ENCODE measurements at places on chromosomes 5 and 9.

- peak; percentile 80 for DNase-seq
- no peaks in the 10 kb centered on the region for H3K36me3 ChIP-seq
- peaks cover 62% of the 10 kb centered on the region for H3K4me1 ChIP-seq
- H3K4me3 ChIP-seq = peak overlapping the region; percentile 82
These were observed 709 bp downstream of the IQGAP2 start for GRCh38 chr5:76403766-76404222.

GRCh38 chr9:127903557-127904475 lies 4.4 kb upstream of the ST6GALNAC6 start:
- peaks cover 73% of the 10 kb centered on the region for H3K4me1 ChIP-seq
- H3K27ac ChIP-seq = peak overlapping the region; percentile 100
- peak overlapping the region; percentile 82 for H3K4me3 ChIP-seq
- H3K27me3 ChIP-seq = no peaks in the 10 kb centered on the region
- DNase-seq = peak; percentile 55

GRCh38 chr5:146860213-146860893 lies 18.2 kb downstream of the PPP2R2B start:
- H3K27ac ChIP-seq = no peak overlapping the region
- H3K4me1 ChIP-seq = no peaks in the 10 kb centered on the region
- no peaks in the 10 kb centered on the region for H3K36me3 ChIP-seq
- no peaks in the 10 kb centered on the region for H3K27me3 ChIP-seq
- H3K4me3 ChIP-seq = no peak overlapping the region
- no peak for DNase-seq

GRCh38 chr9:17888066-17888465 lies 309.2 kb downstream of the SH3GL2 start:
- no peaks in the 10 kb centered on the region for H3K4me1 ChIP-seq
- no peak overlapping the region for H3K4me3 ChIP-seq
- no peak for DNase-seq
- no peak overlapping the region for H3K27ac ChIP-seq
- H3K36me3 ChIP-seq = no peaks in the 10 kb centered on the region

- H3K36me3 ChIP-seq = no peaks in the 10 kb centered on the region
- H3K4me3 ChIP-seq = no peak overlapping the region
- no peak overlapping the region for H3K27ac ChIP-seq
- no peak for DNase-seq
- H3K4me1 ChIP-seq = no peaks in the 10 kb centered on the region
These were observed 89.6 kb downstream of the RAB3C start for GRCh38 chr5:58672521-58672920.

DNA sequence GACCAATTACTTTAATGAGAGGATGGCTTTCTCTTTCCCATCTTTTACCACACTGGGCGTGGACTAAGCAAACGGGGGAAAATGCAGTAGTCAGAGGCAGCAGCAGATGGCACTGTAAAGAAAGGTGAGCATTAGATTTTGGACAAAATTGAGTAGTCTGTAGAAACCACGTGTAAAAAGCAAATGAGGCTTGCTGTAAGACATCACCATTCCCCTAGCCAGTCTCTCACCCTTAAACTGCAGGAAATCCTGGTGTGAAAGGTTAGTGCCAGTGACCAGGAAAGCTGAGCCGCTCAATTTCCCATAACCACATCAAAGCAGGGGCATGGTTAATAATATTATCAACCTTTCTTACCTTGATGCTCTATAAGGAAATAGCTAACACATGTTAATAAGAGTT lies 31.8 kb downstream of the SPATA31C2 start:
- no peaks in the 10 kb centered on the region for H3K27me3 ChIP-seq
- H3K36me3 ChIP-seq = no peaks in the 10 kb centered on the region
- DNase-seq = no peak
- H3K27ac ChIP-seq = no peak overlapping the region
